CD4-positive, alpha-beta T cell treated with Interleukin-12 subunit alpha and Interleukin-12 subunit beta, for 1 hour (primary cell): ENCODE measurements at places on chromosomes 1 and 21.

DNA sequence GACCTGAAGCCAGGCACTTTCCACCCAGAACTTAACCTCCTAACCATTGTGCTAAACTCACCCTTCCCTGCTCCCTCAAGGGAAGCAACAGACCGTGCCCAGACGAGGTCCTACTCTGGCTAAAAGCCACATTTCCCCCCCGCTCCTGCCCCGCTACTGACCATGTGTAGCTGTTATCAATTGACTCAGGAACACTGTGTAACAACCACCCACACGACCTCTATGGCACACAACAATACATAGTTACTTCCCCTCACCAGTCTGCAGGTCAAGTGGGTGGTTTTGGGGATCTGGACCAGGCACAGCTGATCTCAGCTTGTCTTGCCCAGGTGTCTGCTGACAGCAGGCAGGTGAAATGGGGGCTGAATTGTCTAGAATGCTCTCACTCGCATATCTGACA, 40.1 kb downstream of the CAMK2N1 start:
- DNase-seq, result no peak

GRCh38 chr1:103949779-103950178, 200.1 kb downstream of the AMY1C start:
- no peak for DNase-seq

DNA sequence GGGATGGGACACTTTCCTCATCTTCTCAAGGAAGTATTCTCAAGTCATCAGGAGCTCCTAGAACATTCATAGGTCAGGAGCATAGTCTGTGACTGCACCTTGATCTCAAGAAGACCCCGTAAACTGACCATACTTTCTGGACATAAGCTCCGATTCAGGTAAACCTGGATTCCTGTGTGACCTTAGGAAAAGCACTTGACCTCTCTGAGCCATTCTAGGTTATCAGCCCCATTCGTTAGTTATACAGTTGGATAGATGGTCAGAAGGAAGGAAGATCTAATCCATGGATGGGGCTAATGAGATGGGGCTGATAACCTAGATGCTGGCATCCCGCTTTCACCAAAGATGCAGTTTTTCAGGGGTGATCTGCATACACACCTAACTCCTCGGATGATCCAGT, 114.3 kb downstream of the EPHB2 start:
- DNase-seq, result no peak

DNA sequence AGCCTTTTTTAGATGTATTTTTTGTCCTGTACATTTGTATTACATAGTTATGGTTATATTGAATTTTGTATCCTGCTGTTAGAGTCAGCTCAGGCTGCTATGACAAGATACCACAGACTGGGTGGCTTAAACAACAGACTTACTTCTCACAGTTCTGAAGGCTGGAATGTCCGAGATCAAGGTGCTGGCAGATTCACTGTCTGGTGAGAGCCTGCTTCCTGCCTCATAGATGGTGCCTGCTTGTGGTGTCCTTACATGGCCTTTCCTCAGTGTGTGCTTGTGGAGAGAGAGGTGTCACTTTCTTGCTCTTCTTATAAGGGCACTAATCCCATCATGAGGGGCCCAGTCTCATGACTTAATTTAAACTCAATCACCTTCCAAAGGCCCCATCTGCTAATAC, 23.1 kb upstream of the MYSM1 start:
- DNase-seq, result no peak

DNA sequence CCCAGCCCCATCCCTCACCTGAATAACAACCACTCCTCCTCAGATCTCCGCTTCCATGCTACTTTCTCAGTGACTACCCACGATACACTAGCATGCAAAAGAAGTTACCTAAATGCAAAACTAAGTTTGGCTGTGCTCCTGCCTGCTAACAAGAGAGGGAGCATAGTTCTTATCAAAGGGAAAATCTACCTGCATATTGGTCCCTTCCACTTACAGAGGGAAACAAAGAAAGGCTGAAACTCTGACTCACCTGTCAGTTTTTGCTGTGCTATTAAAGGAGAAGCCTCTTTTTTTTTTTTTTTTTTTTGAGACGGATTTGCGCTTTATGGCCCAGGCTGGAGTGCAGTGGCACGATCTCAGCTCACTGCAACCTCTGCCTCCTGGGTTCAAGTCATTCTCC, 43.8 kb upstream of the RAVER2 start:
- DNase-seq, result no peak

DNA sequence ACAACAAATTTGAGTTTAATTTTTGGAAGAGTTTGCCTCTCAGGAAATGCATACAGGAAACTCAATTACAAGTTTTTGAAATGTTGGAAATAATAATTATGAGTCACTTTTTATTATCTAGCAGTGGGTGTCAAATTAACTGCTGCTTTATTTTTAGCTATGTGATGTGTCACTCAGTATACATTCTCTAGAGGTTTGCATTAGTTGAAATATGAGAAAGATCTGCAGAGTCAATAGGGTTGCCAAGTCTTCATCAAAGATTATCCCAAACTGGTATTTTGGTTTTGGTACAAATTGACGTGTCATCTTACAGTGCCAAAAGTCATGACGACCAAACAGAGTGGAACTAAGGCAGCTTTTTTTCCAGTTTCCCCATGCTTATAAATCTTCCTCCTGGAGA, 54.3 kb upstream of the DIPK1A start:
- DNase-seq, result no peak

DNA sequence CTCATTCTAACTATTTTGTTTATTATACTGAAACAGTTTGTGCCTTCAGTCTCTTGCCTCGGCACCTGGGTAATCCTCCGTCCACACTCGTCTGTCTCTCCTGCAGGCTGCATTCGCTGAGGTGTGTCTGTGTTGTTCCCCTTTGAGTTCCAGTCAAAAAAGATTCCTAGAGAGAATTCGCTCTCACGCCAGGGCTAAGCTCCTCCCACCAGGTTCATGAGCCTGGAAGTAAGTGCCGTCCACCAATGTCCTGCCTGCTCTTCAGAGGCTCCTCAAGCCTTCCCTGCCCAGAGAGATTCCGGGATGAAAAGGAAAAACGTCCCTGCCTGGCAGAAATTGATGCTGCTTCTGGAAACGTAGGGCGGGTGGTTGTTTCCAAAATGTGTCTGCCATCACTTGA, 12.9 kb downstream of the KIAA2013 start:
- DNase-seq, result no peak

- peak; percentile 72 for DNase-seq
Observed at GRCh38 chr1:39973503-39974135, 18.7 kb downstream of the MFSD2A start.

DNA sequence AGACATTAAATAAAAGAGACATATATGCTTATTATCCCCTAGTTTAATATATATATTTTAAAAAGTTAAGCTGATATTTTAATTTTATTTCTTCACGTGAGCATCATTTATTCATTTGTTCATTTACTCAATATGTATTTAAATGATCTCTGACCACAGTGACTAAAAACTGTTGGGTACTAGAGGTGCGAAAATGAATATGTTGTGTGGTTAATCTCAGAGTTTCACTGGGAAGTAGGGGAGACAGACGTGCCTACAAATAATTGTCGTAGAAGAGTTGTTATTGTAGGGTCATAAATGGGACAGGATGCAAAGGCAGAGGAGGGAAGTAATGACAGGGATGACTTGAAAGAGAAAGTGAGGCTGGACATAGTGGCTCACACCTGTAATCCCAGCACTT, 213.0 kb upstream of the CACYBP start:
- DNase-seq, result no peak

DNA sequence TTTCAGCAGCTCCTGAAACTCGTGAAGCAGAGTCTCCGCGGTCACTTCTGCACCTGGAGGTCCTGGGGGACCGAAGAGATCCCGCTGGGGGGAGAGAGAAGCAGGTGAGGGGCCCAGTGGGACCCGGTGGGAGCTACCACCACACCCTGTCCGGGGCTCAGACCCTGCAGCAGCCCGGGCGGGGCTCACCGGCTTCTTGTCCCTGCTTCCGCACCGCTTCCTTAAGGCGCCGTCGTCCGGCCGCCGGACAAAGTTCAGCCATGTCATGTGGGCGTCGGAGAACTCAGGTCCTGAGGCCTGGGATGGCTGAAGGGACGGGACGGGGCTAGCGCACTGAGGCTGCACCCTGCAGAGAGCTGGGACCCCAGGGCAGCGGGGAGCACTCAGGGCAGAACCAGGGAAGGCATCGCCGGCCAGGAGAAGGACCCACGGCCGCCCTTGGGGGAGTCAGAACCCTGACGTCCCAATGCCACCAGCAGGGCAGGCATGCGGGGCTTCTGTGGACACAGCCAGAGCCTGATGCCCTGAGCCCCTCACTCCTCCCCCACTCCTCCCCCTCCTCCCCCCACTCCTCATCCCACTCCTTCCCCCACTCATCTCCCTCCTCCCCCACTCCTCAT, 2.2 kb downstream of the C1QTNF12 start:
- DNase-seq, result no peak

DNA sequence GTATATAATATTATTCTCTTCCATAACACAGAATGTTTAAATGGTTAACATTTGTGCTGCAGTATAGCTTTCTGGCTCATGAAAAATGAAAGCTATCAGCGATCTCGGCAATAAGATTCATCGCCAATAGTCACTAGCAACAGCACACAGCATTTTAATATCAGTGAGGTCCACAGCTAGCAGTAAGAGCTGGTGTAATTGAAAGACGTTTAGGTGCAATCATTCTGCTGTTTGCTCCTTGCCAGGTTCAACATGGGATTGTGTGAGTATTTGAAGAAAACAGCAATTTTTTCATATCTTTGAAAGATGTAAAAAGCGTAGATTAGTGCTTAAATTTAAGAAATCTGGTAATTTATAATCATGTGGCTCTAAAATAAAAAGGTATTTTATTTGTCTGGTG, 20.1 kb downstream of the PRKACB start:
- no peak for DNase-seq

GRCh38 chr1:236214761-236215160, 67.0 kb downstream of the ERO1B start:
- DNase-seq, result no peak

GRCh38 chr1:245678860-245679411, 524.2 kb downstream of the KIF26B start:
- DNase-seq, result no peak

GRCh38 chr1:206886831-206887230, 10.4 kb upstream of the IL24 start:
- DNase-seq, result no peak

DNA sequence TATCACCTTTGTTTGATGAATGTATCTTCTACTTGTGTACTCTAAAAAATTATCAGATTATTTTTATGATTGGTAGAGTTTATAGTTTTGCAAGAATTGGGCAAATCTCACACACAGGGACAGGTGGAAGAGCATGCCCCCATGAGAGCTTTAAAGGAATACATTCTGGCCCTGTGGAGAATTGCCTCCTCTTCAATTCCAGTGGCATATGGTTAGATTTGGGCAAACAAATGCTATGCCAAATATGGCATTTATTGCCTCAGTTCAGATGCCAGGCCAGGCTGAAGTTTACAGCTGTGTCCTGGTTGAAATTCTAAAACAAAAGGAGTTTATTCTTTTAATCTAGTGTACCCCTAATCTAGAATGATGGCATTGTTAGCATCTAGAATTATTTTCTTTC, 162.4 kb upstream of the CACYBP start:
- DNase-seq, result no peak

DNA sequence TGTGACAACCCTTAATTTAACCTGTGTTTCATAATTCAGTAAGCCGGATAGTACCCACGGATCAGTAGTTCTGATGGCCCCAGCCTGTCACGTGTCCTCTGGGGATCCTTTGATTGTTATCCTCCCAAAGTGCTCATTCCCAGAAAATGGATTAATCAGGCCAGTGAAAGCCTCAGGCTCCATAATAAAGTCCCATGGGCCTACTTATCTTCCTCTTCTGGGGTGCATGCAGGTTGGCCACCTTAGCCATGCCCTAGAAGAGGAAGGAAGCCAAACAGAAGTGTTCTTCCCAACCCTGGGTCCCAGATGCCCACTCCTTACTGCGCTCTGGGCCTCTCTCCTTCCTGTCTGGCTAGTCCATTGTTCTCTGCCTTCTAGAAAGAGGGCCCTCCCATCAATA, 146.1 kb downstream of the EDEM3 start:
- DNase-seq, result no peak

- peak; percentile 11 for DNase-seq
Observed at GRCh38 chr1:3695326-3696217, 43.3 kb downstream of the TP73 start.

GRCh38 chr1:16235944-16236510, 956 bp downstream of the CPLANE2 start:
- DNase-seq, result peak; percentile 60

DNA sequence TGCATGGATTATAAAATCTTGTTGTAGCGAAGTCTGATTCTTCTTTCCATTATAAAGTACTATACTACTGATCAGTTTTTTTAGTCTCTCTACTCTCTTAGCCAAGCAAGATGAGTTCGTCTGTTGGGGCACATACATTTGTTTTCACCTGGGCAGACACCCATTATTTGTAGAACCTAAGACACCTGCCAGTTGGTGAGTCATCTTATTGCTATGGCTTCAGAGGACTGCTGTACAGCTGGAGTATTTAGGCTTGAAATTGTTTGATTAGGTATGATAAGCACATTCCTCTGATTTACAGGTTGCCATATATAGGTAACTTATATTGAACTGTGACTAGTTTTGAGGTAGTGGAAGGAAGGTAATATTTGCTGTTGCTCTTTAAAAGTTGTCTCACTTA, 17.2 kb downstream of the RBM15 start:
- no peak for DNase-seq

GRCh38 chr1:167488786-167489185, 29.5 kb downstream of the CD247 start:
- DNase-seq, result no peak

DNA sequence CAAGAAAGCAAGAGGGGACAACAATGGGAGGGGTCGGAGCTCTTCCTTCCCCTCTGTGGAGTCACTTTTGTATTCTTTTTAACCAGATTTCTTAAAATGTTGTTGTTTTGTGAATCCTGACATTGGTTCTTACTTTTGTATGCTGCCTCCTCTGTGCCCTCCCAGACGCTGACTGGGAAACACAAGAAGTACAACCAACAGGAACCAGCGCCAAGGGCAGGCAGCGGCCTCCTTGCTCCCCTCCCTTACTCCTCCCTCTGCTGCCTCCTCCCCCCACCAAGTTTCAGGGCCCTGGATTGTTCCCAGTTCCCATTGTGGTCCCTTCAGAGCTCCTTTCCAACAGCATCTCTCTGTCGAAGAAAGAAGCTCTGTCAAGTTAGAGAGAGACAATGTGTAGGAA, 111.1 kb downstream of the BRINP2 start:
- DNase-seq, result no peak

GRCh38 chr1:162219461-162219860, 150.0 kb downstream of the NOS1AP start:
- no peak for DNase-seq

GRCh38 chr1:184049836-184050468, 1.6 kb upstream of the TSEN15 start:
- no peak for DNase-seq

DNA sequence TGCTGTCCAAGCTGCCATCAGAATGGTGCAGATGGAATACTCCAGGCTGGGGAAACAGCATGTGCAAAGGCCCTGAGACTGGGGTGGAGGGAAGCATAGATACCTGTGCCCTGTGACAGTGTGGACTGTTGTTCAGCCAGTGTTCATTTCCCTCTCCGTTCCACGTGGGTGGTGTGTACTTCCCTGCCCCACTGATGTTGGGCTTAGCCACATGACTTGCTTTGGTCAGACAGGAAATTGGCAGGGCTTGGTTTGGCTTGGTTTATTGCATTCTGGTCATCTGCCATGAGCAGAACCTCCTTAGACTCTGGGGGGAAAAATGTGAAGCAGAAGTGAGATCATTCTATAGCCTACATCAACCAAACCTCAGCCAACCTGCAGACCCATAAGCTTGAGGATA, 102.4 kb upstream of the IGSF21 start:
- DNase-seq, result no peak
